ENCODE measurements at places on chromosomes 1 and 21.

- DNase-seq, result no peak
Measured at GRCh38 chr1:228541725-228542124, 54.5 kb downstream of the RNF187 start.

- DNase-seq, result no peak
Measured at GRCh38 chr1:181127898-181128453, 39.5 kb downstream of the IER5 start.

GRCh38 chr21:46605767-46606426 is 1.0 kb upstream of the S100B start:
- DNase-seq, result no peak

GRCh38 chr1:198681252-198681651 is 42.4 kb downstream of the PTPRC start:
- DNase-seq, result no peak

DNA sequence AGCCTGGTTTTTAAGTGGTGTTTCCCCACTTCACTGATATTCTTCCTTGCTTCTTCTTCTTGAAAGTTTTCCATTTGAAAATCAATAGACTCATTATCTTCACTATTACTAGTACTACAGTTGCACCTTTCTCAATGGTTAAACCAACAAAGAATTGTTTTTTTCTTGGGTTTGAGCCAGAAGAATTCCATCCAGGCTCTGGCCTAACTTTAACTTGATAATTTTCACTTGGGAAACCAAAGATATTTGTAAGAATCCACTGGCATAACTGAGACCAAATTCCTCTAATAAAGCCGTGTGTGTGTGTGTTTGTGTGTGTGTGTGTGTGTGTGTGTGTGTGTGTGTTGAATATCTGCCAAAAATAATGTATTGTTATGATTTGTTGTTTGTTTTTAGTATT is 103.2 kb downstream of the SGIP1 start:
- no peak for DNase-seq

DNA sequence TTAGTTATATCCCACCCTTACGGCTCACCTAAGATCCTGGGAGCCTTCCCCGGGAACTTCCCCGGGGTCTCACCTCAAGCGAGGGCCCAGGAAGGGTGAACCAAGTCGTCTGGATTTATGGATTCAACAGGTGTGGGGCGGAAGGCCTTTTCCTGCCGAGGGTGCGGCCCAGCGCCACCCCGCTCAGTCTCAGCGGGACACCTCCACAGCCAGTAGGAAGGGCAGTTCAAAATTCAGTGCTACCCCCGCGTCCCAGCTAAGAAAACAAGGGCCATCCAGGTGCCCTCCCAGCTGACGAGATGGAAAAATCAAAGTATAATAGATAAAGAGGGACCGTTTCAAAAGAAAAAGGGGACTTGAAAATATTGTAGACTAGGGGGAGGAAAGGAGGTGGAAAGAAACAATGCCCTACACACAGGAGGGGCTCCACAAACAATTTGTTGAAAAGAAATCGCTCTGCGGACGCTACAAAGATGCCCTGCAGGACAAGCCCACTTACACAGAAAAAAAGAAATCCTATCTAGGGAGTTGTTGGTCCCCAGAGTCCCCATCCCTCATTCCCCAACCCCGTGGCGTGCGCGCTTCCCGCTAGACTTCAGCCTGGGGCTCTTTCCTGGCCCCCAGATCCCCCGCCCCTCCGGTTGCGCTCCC is 1.3 kb downstream of the SLC2A1 start:
- DNase-seq, result no peak

DNA sequence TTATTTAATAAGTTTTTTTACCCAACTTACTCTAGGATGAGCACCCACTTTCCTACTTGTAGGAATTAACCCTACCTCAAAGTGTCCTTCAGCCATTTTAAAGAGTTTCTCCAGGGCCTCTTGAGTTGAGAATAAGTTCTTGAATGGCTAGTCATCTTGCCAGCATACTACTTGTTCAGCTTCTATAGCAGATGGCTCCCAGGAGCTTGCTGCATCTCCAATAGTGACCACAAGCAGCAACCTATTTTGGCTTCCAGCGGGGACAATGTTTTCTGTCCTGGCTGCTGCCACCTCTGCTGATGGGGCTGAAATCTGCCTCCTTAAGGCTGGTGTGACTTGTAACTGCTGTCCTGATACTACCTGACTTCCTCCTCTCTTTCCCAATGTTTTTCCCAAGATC is 20.8 kb upstream of the PIK3R3 start:
- DNase-seq, result no peak

DNA sequence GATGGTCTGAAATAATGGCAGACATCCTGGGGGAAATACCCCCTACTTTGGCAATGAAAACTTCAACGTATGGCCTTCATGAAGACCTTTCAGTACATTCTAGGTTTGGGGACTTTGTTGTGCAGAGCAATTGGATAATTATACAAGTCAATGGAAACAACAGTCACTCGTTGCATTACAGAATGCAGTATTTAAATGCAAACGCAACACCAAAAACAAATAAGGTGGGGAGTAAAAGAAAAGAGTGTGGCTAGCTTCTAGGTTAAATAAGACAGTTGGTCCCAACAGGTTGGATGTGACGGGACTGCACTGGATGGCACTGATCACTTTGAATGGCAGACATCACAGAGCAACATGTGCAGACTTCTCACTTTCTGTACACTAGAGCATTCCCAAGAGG is 358.3 kb upstream of the GREM2 start:
- DNase-seq, result no peak

- no peak for DNase-seq
Measured at GRCh38 chr1:200223207-200223606, 186.6 kb downstream of the ZNF281 start.

- DNase-seq, result no peak
Measured at GRCh38 chr1:111739925-111740765, 950 bp upstream of the INKA2 start.

- DNase-seq, result no peak
Measured at GRCh38 chr1:7366955-7367665, 404.0 kb upstream of the VAMP3 start.

DNA sequence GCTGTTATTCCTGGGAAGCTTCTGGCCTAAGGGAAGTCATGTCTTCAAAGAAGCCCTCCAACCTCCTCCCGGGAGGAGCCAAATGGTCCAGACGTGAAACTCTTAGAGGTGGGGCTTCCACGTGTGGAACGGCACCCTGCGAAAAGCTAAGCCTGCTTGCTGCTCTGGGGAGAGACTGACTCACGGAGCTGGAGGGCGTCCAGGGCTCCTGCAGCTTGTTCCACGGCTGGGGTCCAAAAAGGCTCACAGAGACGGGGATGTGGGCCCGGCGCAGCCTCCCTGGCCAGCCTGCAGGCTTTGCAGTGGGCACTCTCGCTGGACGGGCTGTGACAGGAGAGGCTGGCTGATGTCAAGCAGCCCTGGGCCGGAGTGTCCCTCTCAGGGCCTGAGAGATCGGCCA is 105.1 kb downstream of the COLGALT2 start:
- no peak for DNase-seq

DNA sequence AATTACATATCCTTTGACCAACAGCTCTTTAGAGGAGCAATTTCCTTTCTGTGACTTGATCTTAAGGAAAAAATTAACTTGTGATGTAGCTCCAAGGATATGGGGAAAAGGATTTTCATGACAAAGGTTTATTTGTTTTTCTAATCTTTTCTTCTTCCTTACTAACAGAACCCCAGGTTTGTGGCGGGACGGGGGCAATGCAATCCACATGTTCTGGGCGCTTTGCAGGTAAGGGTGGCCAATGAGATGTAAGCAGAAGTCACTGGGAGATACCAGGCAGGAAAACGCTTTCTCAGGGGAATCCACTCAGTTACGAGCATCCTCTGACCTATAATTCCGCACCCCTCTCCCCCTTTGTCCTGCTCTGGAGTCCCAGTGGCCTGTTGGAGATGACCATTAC is 122.0 kb downstream of the MRPS6 start:
- DNase-seq, result no peak

- DNase-seq, result no peak
Measured at GRCh38 chr1:239616673-239617072, 230.3 kb downstream of the CHRM3 start.

GRCh38 chr1:230629511-230629910 is 12.8 kb upstream of the COG2 start:
- no peak for DNase-seq

- no peak for DNase-seq
Measured at GRCh38 chr1:79104617-79105016, 98.1 kb upstream of the ADGRL4 start.

GRCh38 chr1:204574016-204574864 is 58.0 kb downstream of the MDM4 start:
- DNase-seq, result no peak

GRCh38 chr1:205211839-205212536 is 486 bp upstream of the DSTYK start:
- DNase-seq, result no peak

Data from renal pelvis (tissue), 12 donors.